Natural killer cell (primary cell): ENCODE measurements at places on chromosomes 5 and 9.
A peak's percentile ranks its signal among the peaks of the same experiment; 100 is the strongest.

- no peaks in the 10 kb centered on the region for H3K36me3 ChIP-seq
- no peaks in the 10 kb centered on the region for H3K4me1 ChIP-seq
- no peaks in the 10 kb centered on the region for H3K27me3 ChIP-seq
- H3K4me3 ChIP-seq, result no peak overlapping the region
Measured at GRCh38 chr5:168364151-168364661, 72.8 kb downstream of the WWC1 start.

GRCh38 chr5:64497386-64497785 lies 8.4 kb upstream of the RGS7BP start:
- H3K4me1 ChIP-seq, result no peaks in the 10 kb centered on the region
- H3K27me3 ChIP-seq, result no peaks in the 10 kb centered on the region
- H3K36me3 ChIP-seq, result no peaks in the 10 kb centered on the region
- H3K27ac ChIP-seq, result no peak overlapping the region
- no peak for DNase-seq
- H3K4me3 ChIP-seq, result no peak overlapping the region

GRCh38 chr5:73954381-73954780 lies 328.4 kb downstream of the ARHGEF28 start:
- no peak for DNase-seq
- H3K4me3 ChIP-seq, result no peak overlapping the region
- no peaks in the 10 kb centered on the region for H3K36me3 ChIP-seq
- H3K4me1 ChIP-seq, result no peaks in the 10 kb centered on the region

DNA sequence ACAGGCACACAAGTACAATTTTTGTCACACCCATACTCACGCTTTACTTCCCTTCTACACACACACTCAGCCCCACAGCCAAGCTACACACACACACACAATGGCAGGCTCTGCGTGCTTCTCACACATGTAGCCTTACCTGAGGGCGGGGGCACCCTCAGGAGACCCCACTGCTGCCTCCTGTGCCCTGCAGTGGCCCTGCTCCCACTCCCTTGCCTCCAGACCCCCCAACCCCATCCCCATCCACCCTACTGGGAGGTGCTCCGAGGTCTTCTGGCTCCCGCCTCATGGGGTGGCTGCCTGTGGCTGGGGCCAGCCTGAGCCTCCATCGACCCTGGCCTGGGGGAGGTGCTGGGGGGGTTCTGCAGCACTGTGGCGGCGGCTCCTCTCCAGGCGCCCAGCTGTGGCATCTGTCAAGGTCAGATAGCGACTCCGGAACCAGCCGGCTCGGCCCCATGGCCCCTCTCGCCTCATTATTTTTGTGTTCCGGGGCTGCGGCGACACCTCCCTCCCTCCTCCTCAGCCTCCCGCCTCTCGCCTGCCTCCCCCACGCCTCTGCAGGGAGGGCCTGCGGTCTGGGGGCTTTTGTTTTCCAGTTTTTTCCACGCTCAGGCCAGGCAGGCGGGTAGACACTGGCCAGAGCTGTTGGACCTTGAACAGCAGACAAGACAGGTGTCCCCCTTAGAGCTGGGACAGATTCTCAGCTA lies 21.7 kb downstream of the CXXC5 start:
- no peaks in the 10 kb centered on the region for H3K36me3 ChIP-seq
- H3K4me1 ChIP-seq, result peaks cover 97% of the 10 kb centered on the region
- peak; percentile 56 for DNase-seq
- peak overlapping the region; percentile 92 for H3K27ac ChIP-seq
- peak overlapping the region; percentile 70 for H3K4me3 ChIP-seq

DNA sequence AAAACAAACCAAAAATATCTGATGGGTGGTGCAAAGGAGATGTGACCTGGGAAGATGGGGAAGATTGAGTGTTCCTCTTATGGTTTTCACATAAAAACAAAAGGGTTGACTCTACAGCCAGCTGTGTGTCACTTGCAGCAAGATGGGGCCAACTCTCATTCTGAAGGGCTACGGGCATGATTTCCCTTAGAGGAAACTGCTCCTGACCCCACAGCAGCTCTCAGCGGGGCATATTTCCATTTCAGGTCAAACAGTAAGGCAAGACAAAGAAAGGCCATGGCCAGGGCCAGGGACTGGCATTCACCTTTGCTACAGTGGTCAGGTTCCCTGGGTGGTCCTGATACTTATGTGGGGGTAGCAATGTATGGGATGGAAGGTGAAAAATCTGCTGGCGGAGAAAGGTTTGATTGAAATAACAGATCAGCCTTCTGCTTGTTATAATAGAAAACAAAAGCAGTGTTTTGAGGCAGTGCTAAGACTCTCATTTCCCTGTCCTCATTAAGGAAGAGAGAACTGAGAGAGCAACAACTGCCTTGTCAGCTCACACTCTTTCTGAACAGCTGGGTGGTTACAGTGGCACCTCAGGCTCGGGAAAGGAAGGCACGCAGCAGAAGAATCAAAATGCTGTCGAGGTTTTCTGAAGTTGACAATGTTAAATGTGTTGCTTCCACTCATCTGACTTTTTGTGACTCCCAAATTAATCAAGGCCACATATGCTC lies 120.7 kb upstream of the PCA3 start:
- H3K27ac ChIP-seq, result no peak overlapping the region
- H3K4me1 ChIP-seq, result peaks cover 4% of the 10 kb centered on the region
- H3K36me3 ChIP-seq, result no peaks in the 10 kb centered on the region
- no peak overlapping the region for H3K4me3 ChIP-seq

DNA sequence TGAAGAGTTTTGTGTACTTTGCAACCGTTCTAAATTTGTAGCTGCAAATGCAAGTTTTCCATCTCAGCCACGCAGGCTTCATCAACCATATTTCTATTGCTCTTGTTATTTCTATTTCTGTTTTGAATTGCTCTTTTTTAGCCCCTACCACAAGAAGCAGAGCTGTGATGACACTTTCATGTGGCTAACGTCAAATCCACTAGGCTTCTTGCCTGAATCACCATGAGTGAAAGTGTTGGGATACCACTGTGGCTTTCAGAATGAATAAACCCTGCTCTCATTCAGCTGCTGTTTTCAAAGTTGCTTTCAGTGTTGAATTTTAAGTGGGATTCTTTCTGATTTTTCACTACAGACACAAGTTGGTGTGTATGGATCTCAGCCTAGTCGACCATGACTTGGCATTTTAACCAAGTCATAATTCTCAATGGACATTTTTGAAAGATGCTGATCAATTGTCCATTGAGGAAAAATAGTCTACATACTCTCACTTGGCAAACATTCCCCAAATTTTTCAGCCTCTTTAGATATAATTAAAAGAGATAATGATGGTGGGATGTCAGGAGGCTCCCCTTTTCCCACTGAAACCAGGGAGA lies 41.0 kb upstream of the MTAP start:
- H3K36me3 ChIP-seq, result no peaks in the 10 kb centered on the region
- DNase-seq, result no peak
- no peaks in the 10 kb centered on the region for H3K27me3 ChIP-seq
- H3K4me3 ChIP-seq, result no peak overlapping the region
- no peak overlapping the region for H3K27ac ChIP-seq

DNA sequence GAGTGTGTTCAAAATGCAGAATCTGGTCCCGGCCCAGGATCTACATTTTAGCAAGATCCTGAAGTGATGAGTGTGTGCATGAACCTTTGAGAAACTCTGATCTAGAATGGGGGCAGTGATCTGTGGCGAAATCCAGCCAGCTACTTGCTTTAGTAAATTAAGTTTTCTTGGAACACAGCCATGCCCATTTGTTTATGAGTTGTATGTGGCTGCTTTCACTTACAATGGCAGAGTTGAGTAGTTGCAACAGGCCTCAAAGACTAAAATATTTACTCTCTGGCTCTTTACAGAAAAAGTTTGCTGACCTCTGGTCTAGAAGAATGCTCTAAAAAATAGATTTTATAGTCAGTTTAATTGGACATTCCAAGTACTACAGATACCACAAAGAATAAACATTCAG lies 588.3 kb downstream of the BNC2 start:
- no peaks in the 10 kb centered on the region for H3K4me1 ChIP-seq
- H3K27ac ChIP-seq, result no peak overlapping the region
- H3K36me3 ChIP-seq, result no peaks in the 10 kb centered on the region
- H3K27me3 ChIP-seq, result no peaks in the 10 kb centered on the region

DNA sequence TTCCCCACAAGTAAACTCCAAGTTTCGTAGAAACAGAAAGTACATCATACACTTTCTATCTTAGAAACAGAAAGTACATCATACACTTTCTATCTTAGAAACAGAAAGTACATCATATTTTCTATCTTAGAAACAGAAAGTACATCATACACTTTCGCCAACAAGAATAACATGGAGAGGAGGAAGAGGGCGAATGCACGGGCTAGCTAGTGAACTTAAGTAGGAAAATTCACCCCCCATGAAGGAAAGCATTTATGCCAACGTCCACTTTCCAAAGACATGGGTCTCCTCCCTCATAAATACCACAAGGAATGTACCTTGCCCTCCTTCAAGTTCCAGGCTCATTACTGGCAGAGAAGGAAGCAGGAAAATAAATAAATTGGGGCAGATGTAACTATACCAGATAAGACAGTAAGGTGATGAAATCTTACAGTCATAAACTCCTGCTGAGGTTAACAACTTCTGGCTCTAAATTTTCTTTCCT lies 64.7 kb downstream of the FRMD3 start:
- peak overlapping the region; percentile 79 for H3K27ac ChIP-seq
- H3K4me3 ChIP-seq, result peak overlapping the region; percentile 22
- no peaks in the 10 kb centered on the region for H3K36me3 ChIP-seq
- H3K27me3 ChIP-seq, result no peaks in the 10 kb centered on the region
- DNase-seq, result no peak

DNA sequence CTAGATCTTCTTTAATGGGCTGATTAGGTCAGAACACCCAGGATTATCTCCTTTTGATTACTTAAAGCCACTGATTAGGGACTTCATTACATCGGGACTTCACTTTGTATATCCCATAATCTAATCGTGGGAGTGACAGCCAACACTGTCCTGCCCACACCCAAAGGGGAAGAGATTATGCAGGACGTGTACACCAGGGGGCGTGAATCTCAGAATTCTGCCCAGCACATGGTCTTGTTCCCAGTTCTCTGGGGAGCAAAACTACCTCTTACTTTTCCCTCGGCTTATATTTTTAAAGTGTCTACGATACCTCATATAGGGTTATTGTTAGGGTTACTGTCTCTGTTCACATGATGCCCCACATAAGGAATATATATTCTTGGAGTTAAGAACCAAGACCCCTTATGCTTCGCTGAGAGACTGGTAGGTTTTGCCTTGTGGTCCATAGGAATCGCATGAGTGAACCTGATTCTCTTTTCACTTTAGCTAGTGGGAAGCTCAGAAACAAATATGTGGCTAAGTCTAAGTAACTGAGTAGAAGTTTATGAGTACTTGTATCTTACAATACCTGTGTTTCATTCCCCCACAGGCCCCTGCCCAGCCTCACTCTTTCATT lies 192.7 kb downstream of the GNA14 start:
- DNase-seq, result no peak
- H3K27ac ChIP-seq, result no peak overlapping the region
- H3K4me1 ChIP-seq, result no peaks in the 10 kb centered on the region
- no peaks in the 10 kb centered on the region for H3K27me3 ChIP-seq
- H3K4me3 ChIP-seq, result no peak overlapping the region

GRCh38 chr9:6239048-6239461 lies 23.4 kb downstream of the IL33 start:
- DNase-seq, result no peak
- no peaks in the 10 kb centered on the region for H3K36me3 ChIP-seq
- no peaks in the 10 kb centered on the region for H3K4me1 ChIP-seq
- no peak overlapping the region for H3K4me3 ChIP-seq
- H3K27ac ChIP-seq, result no peak overlapping the region

GRCh38 chr5:51944500-51945125 lies 561.4 kb downstream of the ISL1 start:
- DNase-seq, result no peak
- H3K36me3 ChIP-seq, result no peaks in the 10 kb centered on the region
- H3K4me1 ChIP-seq, result no peaks in the 10 kb centered on the region
- H3K4me3 ChIP-seq, result no peak overlapping the region
- no peak overlapping the region for H3K27ac ChIP-seq
- H3K27me3 ChIP-seq, result no peaks in the 10 kb centered on the region

- H3K27me3 ChIP-seq, result no peaks in the 10 kb centered on the region
- no peak for DNase-seq
- no peak overlapping the region for H3K4me3 ChIP-seq
- H3K27ac ChIP-seq, result no peak overlapping the region
Measured at GRCh38 chr9:36165826-36166167, 3.4 kb upstream of the CCIN start.

GRCh38 chr5:139394123-139394653 lies 716 bp downstream of the PROB1 start:
- no peak overlapping the region for H3K27ac ChIP-seq
- no peaks in the 10 kb centered on the region for H3K27me3 ChIP-seq
- peak overlapping the region; percentile 62 for H3K4me3 ChIP-seq
- peaks cover 49% of the 10 kb centered on the region for H3K4me1 ChIP-seq
- no peaks in the 10 kb centered on the region for H3K36me3 ChIP-seq

- H3K4me3 ChIP-seq, result no peak overlapping the region
- H3K4me1 ChIP-seq, result peaks cover 59% of the 10 kb centered on the region
- DNase-seq, result no peak
- H3K27me3 ChIP-seq, result no peaks in the 10 kb centered on the region
- H3K36me3 ChIP-seq, result peaks cover under 1% of the 10 kb centered on the region
Measured at GRCh38 chr5:119316086-119316485, 39.7 kb upstream of the TNFAIP8 start.

- no peak overlapping the region for H3K4me3 ChIP-seq
- H3K27ac ChIP-seq, result no peak overlapping the region
- no peaks in the 10 kb centered on the region for H3K4me1 ChIP-seq
- H3K36me3 ChIP-seq, result no peaks in the 10 kb centered on the region
Measured at GRCh38 chr5:10123254-10123989, 126.3 kb downstream of the ATPSCKMT start.

DNA sequence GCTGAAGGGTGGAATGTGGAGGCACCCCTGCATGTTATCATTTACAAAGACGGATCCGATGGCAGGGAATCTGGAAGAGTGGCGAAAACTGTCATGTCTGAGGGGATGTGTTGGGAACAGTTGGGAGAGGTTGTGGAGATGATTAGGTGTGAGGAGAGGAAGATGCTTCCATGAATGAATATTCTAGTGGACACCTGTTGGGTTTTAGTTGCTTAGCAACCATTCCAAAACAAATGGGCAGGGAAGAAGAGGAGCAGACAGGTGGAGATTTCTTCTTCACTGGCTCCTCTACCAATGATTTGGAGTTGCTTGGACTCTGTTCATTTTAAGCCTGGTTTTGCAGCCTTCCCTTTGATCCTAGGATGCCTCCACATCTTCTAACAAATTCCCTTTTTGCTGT lies 465.3 kb upstream of the CLINT1 start:
- no peak overlapping the region for H3K27ac ChIP-seq
- no peaks in the 10 kb centered on the region for H3K27me3 ChIP-seq
- no peaks in the 10 kb centered on the region for H3K36me3 ChIP-seq
- no peak overlapping the region for H3K4me3 ChIP-seq
- H3K4me1 ChIP-seq, result no peaks in the 10 kb centered on the region

DNA sequence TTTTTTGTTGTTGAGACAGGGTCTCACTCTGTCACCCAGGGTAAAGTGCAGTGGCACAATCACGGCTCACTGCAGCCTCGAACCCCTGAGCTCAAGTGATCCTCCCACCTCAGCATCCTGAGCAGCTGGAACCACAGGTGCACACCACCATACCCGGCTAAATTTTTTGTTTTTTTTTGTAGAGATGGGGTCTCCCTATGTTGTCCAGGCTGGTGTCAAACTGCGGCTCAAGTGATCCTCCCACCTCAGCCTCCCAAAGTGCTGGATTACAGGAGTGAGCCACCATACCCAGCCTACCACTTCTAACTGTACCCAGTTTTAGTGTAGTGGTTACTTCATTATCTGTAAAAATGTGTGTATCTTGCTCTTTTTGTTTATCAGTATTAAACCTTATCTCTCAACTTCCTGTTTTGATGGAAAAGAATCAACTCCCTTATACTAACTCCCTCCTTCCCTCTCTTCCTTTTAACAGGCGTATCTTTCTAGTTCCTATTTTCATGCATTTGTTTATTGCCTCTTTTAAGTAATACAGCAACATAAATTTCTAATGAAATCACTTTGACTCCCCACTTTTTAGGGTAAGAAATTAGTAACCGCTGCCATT lies 33.1 kb downstream of the GRAMD2B start:
- H3K4me3 ChIP-seq, result no peak overlapping the region
- peaks cover 4% of the 10 kb centered on the region for H3K4me1 ChIP-seq
- H3K27ac ChIP-seq, result no peak overlapping the region
- no peaks in the 10 kb centered on the region for H3K36me3 ChIP-seq
- no peak for DNase-seq
